ENCODE measurements at places on chromosomes 2 and 18. TPM values are rescaled to one million over a fixed set of nuclear protein-coding genes. Genes with fewer than 3 reads are reported as not detected.

Gene BCL11A
- total RNA-seq, result 0.71 TPM

DNA sequence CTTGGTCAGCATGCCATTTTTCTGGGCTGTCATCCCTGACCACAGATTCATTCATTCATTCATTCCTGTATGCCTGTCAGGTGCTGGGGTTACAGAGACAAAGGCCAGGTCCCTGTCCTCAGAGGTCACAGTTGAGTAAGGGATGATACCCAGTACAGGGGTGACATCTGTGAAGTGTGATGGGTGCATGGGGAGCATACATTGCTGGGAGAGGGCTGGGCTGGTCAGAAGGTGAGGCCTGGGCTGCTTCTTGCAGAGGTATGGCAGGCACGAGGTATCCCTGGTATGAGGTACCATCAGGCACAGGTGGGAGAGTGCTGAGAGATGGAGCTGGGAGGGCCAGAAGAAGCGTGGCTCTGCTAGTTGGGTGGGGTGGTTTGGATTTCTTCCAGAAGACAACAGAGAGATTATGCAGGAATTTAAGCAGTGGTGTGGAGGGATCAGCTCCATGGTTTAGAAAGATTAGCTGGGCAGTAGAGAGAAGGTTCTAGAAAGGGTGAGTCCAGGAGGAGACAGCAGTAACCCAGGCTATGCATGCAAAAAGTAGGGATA lies 181.9 kb upstream of the HAAO start:
- DNase-seq, result no peak

- DNase-seq, result no peak
These were observed 45.2 kb downstream of the ADNP2 start for GRCh38 chr18:80154293-80154692.

DNA sequence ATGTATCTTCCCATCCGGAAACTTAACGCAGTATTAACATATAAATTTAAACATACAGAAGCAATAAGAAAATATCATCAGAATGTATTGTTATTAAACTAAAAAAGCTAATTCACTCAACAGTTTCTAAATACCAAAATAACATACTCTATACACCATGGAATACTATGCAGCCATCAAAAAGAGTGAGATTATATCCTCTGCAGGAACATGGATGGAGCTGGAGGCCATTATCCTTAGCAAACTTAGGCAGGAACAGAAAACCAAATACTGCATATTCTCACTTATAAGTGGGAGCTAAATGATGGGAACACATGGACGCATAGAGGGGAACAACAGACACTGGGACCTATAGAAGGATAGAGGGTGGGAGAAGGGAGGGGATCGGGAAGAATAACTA lies 127.1 kb downstream of the CD226 start:
- DNase-seq, result no peak

DNA sequence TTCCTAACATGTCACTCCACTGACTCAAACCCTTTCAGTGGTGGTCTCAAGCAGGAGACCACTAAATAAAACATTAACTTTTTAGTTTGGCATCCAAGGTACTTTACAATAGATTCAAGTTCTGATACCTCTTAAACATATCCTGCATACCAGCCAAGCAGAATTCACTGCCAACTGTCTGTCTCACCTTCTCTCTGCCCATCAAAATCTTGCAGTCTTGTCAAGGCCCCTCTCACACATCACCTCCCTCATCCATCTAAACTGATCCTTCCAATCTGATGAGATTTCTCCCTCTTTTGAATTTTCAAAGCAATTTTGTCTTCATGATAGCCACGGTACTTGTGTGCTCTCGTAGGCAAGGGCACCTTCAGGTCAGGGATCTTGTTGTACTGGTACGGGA lies 43.7 kb downstream of the SATB2 start:
- no peak for DNase-seq

- DNase-seq, result no peak
These were observed 42.3 kb upstream of the IGFBP5 start for GRCh38 chr2:216737676-216738075.

Gene CCDC121
- total RNA-seq, result 2.1 TPM

DNA sequence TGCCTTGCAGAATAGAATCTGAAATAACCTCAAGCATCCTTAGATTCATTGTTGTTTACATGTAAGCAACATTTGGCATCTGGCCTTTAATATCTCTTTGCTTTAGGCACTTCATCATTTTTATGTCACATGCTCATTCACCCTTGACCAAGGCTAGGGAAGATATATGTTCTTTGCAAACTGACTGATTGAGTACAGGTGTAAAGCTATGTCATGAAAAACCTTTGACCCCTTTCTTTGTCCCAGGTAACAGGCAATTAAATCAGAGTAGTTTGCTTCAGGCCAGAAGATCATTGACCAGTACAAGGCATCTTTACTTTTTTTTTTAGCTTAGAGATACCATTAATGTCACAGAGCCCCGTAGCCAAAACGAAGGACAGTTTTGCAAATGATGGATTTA lies 520.6 kb downstream of the STK39 start:
- DNase-seq, result no peak

DNA sequence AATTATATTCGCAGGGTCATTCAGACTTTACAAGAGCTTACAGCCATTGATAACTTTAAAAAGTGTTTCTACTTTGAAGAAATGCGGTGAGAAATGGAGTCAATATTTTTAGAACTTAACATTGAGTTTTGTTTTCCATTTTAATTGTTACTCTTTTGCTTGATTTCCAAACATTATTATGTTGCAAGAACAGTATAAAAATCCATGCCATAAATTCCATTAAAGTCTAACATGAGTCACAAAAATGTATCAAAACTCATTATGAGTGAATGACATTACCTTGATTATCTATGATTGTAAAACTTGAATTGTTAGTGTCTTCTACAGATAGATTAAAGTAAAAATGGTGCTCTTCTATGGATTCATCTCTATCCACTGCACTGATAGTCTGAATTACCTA lies 92.6 kb downstream of the CDH19 start:
- DNase-seq, result no peak

GRCh38 chr2:40548521-40548920 lies 96.6 kb upstream of the SLC8A1 start:
- no peak for DNase-seq

GRCh38 chr2:205129531-205129930 lies 552.8 kb upstream of the NRP2 start:
- DNase-seq, result no peak

Gene GIGYF2
- total RNA-seq, result 60.6 TPM

GRCh38 chr2:58971511-58972360 lies 730.6 kb upstream of the FANCL start:
- no peak for DNase-seq

Gene LRP1B
- 0.34 TPM for total RNA-seq

- no peak for DNase-seq
These were observed 71.5 kb downstream of the KCNS3 start for GRCh38 chr2:17950006-17950405.

Gene WDR35
- 9.6 TPM for total RNA-seq

Gene CSRNP3
- 0.05 TPM for total RNA-seq

GRCh38 chr2:239142806-239143205 lies 258.0 kb downstream of the HDAC4 start:
- no peak for DNase-seq

Gene HRH4
- not detected for total RNA-seq

GRCh38 chr2:42804338-42804737 lies 12.0 kb upstream of the HAAO start:
- DNase-seq, result no peak

DNA sequence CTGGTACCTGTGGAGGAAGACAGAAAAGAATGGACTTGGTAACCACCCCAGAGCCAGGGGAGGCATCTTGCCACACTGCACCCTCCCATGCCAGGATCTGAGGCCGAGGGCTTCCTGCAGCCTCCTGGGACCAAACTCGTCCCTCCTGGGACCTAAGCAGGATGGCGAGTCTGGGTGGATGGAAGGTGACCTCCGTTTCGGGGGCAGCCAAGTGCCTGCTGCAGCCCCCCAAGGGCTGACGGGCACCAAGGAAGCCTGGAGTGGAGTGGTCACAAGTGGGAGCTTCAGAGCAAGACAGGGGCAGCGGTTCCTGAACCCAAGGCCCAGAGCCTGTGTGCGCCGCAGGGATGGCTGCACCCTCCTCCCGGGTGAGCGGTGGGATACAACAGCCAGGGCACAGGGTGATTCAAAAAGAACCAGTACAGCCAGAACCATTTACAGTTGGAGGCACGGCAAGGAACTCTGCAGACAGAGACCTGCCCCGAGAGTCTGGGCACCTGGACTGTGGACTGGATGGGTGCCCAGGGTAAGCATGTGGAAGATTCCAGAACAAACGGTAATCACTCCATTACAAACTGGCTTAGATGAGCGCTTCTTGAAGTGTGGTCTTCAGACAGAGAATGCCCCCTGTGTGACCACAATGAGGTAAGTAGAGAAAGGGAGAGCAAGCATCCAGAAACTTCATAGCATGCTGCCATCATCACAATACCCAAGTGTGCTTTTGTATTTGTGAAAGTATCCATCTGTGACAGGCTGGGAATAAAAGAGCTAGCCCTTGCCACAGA lies 12.1 kb downstream of the HS1BP3 start:
- DNase-seq, result no peak

Gene CENPA
- total RNA-seq, result 45.8 TPM

All from HCT116 (cell line).